Activated naive CD4-positive, alpha-beta T cell treated with anti-CD3 and anti-CD28 coated beads, Interleukin-2, amount 50 U/mL, for 72 hours (primary cell): ENCODE measurements at places on chromosomes 11 and 22. TPM values are rescaled to one million over a fixed set of nuclear protein-coding genes. Genes with fewer than 3 reads are reported as not detected.

The LARGE1 gene
- 1.1 TPM for total RNA-seq

The SLC22A25 gene
- not detected for total RNA-seq

The OR52R1 gene
- total RNA-seq: not detected

The RASL10A gene
- 0.78 TPM for total RNA-seq

The LRRC10B gene
- not detected for total RNA-seq

The GGT5 gene
- total RNA-seq: 0.14 TPM

The VSIG10L2 gene
- not detected for total RNA-seq

- DNase-seq: no peak
Measured at GRCh38 chr22:37020192-37020479, 594 bp downstream of the MPST start.

- DNase-seq: no peak
Measured at GRCh38 chr11:126748100-126748791, 252.3 kb downstream of the KIRREL3 start.

DNA sequence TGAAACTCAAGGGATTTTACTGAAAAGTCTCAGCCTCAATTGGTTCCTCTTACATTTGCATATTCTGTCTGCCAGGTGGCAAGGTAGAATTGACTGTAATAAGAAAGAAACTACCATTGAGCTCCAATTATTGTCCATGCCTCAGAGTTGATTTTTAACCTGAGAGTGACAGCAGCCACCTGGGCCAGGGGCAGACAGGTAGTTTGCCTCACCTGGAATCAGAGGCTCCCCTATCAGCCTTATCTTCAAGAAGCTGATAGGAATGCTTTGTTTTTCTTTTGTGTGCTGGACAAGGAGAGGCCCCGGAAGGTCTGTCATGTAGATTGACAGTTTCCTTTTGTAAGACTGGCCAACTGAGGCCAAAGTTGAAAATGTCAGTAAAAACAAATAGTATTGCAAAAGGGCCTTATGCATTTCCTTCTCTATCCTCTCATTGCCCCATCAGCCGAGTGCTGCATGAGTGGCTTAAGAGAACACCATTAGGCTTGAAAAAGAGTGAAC lies 34.1 kb downstream of the CD44 start:
- DNase-seq: no peak

GRCh38 chr11:76861490-76861953 lies 804 bp downstream of the ACER3 start:
- no peak for DNase-seq

DNA sequence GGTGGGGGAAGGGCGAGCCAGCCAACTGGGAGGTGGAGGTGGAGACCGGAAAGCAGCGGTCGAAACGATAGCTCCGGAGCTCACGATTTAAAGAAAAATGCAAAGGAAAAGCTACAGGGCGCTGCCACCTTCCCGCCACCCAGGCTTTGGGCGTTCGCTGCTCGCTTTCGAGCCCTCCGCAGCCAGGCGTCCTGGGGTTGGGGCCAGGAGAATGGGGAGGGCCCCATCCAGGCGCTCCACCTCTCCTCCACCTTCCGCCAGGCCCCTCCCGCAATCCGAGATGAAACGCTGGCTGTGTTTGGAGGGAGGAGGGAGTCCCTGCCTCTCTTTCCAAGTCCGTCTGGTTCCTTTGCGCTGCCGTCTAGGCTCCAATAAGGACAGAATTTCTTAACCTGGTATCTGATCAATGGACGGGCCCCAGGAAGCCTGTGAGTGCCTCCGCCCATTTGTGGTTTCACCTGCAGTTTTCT lies 483 bp upstream of the ABTB2 start:
- peak; percentile 46 for DNase-seq

DNA sequence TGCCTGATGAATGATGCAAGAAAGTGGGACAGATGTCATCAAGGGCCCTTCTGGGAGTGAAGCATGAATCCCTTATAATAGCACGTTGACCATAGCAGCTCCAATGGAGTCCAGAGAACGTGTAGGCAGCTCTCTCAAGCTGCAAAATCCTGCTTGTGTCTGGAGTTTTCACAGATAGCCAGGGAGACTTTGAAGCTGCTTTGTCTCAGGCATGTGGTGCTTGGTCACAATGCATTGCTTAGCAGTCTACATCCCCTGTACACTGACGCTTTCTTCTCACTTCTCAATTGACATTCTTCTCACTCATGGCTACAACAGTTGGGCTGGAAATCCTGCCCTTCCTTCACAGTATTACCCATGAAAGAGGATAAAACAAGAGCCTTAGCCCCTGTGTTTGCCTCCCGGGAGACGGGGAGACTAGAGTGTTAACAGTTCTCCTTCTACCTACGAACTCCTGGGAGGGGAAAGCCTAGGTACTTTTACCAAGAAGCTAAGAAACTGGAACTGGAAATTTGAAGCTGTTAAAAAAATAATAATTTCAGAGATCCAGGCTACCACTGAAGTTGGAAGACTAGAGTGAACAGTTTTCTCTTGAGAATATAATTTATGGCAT lies 20.7 kb upstream of the MMP7 start:
- DNase-seq: no peak

- no peak for DNase-seq
Measured at GRCh38 chr11:33913991-33914390, 22.1 kb upstream of the LMO2 start.

DNA sequence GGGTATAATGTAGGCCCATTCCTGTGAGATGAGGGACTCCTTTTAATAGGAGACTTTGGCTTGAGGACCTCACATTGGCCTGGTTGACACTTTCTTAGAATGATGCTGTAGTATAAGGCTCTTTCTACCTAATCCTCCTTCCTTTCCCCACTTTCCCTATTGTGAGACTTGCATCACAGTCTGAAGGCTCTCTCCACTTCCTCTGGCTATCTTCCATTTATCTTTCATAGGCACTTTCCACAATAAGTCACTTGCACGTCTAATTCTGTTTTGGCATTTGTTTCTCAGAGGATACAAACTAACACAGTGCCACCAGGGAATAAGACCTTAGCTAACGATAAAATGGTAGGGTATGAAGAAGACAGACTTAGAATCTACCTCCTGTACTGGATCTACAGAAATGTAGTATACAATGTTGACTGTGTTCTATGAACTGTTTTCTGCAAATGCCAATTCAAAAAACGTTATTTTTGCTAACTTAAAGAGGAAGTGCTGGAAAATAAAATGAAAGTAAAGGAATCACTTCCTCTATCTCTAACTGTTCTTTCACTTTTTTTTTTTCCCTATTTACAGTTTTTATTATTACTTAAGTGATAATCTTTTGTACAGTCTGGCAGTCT lies 17.9 kb upstream of the PDE3B start:
- no peak for DNase-seq

DNA sequence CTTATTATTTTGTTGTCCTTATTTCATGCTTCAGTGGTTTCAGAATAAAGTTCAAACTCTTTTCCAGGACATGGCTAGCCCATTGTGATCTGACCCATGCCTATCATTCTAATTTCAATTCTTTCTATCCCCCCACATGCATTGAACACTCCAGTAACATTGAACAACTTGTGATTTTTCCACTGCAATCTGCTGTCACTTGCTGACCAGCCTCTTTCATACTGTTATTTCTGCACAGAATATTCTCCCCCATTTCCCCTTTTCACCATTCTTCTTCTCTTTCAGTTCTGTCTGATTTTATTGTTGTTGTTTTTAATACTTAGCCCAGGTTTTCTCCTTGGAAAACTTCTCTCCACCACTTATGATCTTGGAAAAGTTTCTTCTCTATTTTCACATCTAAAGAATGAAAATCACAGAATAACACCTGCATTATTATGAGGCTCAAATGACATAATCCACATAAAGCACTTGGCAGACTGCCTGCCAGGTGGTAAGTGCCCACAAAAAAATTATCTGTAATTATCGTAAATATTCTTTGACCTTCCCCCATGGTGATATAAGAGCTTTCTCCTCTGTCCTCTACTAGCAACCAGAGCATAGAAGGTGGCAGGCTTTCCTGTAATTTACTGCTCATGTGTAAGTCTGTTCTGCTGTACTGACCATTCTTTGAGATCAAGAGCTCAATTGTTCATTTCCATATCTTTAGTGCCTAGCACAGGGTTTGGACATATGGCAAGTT lies 51.9 kb upstream of the EED start:
- DNase-seq: no peak

DNA sequence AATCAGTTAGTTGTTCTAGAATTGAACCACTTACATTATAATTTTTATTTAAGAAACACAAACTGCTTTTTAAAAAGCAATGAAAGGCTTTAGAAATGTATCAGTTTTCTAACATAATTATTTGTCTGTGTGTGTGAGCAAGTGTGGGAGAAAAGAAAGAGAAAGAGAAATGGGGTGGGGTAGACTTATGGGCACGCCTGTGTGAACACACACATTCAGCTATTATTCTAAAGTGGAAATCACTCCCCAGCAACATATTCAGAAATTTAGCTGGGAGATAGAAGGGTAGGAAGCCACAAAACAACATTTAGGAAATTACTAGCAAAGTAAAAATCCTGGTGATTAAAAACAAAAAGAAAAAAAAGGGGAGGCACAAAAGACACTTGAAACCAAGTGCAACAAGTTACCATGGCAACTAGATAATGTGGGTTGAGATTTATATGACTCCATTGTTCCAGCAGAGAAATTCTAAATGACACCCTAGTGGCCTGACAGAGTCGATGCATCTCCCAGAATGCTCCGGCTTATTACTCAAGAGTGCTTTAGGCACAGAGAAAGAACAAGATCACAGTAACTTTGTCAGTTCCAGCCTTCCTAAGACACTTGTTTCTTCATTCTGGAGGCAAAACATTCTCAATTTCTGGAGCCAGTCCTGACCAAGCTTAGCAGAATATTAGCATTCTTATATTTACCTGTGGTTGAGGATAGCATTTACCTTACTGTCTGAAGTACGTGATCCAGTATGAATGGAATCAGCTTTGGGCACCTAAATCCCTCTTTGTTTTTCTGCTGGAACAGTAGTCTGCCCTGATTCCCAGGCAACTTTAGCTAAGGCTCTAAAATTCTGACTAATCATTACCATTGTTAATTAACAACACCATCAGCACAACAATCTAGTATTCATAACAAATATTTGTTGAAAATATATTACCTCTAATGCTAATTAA lies 444.4 kb downstream of the DLG2 start:
- DNase-seq: no peak

DNA sequence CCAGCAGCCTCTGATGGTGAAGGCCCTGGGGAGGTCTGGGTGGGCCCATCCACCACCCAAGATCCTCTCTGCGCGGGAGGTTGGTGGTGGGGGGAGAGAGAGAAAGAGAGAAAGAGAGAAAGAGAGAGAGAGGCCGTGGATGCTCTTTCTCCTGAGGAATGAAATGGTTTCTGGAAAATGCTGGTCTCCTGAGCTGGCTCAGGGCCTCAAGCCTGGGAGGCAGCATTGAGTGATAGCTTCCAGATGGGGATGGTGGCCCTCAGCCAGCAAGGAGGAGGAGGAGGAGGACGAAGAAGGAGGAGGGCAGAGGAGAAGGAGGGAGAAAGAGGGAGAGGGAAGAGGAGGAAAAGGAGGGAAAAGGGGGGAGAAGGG lies 4.6 kb downstream of the TSPAN32 start:
- DNase-seq: no peak

GRCh38 chr22:34055525-34056200 lies 135.4 kb upstream of the LARGE1 start:
- DNase-seq: no peak

DNA sequence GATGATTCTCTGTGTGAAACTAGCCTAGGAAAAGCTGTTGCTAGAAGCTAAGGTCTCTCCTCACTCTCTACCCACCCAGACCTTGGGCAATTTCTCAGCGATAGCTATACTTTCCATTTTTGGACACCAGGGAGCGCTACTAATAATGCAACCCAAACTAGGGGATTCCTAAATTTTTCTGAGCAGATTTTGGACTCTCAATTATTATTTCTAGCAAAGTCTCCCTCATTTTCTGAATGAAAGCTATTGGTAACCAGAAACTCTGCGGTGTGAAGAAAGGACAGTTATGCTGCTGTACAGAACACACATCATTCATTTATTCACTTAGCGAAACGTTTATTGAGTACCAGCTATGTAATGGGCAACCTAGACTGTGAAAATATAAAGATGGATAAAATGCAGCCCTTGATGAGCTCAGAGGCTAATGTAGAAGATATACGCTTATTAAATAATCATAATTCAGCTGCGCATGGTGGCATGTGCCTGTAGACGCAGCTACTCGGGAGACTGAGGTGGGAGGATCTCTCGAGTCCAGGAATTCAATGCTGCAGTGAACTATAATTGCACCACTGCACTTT lies 6.1 kb upstream of the STIM1 start:
- DNase-seq: no peak

GRCh38 chr22:19554834-19555404 lies 30.7 kb upstream of the CLDN5 start:
- DNase-seq: no peak

DNA sequence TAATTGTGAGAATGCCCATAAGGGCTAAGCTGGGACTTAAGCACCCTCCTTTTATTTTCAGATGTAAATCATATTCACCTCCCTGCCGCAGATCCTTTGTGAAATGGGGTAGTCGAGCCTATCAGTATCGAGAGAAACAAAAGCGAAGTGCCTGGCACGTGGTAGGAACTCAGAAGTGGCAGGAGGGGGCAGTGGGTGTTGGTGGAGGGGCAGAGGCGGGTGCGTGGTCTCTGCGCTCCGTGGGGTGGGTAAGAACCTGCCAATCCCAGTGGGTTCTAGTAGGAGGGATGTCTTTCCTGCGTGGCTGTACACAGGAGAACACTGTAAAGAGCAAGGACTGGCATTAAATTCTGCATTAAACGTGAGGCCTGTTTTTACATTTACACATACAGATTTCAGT lies 21.8 kb upstream of the PARVB start:
- DNase-seq: no peak
